ENCODE measurements at places on chromosomes 3 and 15.
A peak's percentile ranks its signal among the peaks of the same experiment; 100 is the strongest.

DNA sequence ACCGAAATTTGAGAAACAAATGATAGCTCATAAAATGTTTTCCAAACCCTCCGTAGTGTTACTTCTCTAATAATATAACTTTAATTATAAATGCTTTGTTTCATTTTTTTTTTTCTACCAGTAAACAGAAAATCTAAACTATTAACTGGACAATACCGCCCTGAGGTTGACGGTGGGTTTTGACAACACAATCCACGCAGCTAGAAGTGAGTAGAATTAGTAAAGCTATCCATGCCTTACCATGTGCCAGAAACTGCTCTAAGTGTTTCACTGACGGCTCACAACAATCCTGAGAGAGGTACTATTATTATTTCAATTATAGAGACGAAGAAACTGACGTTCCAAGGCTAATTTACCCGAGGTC lies 410 bp downstream of the NDUFAF1 start:
- DNase-seq: no peak

DNA sequence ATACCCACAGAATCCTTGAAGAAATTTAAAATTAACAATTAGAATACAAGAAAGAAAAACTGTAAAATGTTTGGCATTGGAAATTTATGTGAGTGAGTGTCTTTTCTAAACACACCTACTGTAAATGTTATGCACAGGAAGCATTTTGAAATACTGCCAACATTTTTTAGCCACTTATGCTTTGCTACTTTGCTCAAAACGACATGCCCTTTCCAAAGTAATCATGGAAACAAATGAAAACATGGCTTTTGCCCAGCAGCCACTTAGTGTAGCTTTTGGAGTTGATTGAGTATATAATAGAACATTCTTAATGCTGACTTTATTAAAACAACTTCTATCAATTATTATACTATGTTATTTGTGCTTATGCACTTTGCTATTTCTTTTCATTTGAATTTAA lies 823.0 kb downstream of the CADM2 start:
- no peak for DNase-seq

- no peak for DNase-seq
These were observed 71.3 kb upstream of the LRTM1 start for GRCh38 chr3:54999159-54999558.

- no peak for DNase-seq
These were observed 2.8 kb upstream of the CD47 start for GRCh38 chr3:108093616-108094015.

- DNase-seq: no peak
These were observed 9.9 kb downstream of the SFMBT1 start for GRCh38 chr3:53035825-53036619.

DNA sequence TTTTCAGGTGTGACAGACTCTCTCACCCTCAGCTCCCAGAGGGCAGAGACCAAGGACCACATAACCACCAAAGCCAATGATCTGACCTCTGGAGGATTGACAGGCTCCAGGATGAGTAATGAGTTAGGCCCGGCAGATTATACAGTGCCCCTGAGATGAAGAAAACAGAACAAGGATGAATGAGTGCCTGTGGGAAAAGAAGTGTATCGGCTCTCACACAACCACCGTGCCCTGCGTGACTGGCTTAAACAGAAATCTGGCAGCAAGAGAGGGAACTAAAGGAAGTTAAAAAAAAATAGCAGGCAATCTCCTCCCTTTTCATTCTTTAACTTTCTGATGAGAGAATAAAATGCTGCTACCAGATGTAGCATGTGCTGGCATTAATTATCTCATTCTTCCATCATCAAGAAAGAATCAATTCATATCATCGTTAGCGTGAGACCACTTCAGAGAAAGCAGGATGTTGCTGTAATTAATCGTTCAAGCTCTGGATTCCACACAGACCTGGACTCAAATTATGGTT lies 227.5 kb upstream of the COL8A1 start:
- no peak for DNase-seq

DNA sequence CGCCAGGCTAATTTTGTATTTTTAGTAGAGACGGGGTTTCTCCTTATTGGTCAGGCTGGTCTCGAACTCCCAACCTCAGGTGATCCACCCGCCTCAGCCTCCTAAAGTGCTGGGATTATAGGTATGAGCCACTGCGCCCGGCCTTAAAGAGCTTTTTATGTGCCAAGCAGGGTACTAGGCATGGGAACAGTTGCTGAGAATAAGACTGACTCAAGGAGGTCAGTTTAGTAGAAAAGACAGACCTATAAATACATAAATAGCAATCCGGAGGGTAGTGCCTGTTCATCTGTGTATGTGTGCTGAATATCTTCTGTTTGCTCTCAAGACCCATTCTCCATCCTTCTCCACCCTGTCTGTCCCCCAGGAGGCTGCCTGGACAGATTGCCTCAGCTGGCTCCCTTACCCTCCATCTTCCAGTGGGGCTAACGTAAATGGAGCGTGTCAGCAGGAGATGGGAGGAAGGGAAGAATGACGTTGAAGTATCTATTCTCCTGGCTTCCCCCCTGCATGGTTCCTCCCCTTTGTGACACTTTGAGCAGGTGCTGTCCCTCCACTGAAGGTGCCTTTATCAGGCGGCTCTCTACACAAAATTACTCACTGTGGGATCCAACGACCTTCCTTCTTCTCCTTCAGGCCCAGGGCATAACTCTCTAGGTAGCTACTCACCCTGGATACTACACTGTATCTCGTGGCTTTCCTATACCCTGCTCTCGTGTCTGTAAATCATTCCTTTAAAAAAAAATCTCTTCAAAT lies 31.1 kb downstream of the FBXO40 start:
- DNase-seq: no peak

GRCh38 chr3:104437891-104438290 lies 928.8 kb upstream of the ALCAM start:
- no peak for DNase-seq

DNA sequence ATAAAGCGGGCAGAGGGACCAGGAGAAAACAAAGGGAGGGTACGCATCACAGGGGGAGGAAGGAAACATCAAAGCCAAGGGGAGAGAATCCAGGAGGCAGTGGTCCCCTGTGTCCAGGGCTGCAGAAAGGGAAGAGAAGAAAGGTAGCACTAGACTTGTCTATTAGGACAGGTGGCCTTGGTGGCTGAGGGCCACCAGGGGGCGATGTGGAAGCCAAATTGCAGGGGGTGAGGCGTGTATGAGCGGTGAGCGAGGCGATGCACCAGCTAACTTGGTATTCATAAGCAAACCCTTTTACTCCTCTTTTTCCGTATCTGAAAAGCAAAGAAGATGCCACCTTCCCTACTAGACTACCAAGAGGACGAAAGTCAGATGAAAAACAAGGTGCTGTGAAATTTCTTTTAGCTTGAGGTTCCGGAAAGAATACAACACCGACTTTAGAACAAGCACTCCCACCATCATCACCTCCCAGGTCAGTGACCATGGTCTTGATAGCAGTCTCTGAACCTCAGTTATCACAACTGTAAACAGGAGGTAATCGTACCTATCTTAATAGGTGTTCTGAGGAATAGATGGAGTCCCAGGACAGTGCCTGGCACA lies 654.4 kb upstream of the ADAMTS9 start:
- no peak for DNase-seq

DNA sequence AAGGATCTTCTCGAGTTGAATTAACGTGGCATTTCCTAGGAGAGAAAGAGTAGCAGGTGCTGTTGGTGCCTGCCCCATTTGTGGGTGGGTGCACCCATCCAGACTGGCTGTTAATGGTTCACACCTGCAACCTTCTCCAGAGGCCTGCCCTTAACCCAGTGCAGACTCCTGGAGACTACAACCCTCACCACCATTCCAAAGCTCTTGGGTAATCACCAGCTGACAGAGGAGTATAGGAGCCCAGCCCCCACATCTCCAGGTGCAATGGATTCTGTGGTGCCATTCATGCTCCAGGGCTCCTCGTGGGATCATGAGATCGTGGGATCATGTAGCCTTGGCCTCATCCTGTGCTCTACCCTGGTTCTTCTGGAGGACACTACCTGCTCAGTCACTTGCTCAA lies 60.2 kb downstream of the SEMA5B start:
- no peak for DNase-seq

GRCh38 chr3:24142127-24142526 lies 197.0 kb downstream of the NR1D2 start:
- no peak for DNase-seq

DNA sequence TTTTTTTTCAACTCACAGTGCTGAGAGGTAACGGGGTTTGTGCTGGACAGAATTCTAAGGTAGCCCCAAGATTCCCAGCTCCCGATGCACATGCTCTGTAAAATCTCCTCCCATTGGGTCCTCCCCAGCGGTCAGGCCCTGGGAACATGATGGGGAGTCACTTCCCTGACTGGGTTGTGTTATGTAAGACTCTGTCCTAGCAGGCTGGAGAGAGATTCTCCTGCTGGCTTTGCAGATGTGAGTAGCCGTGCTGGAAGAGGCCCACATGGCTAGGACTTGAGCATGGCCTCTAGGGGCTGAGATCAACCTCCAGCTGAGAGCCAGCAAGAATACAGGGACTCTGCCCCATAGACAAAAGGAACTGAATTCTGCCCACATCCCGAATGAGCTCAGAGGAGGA lies 83.7 kb upstream of the OXTR start:
- DNase-seq: no peak

DNA sequence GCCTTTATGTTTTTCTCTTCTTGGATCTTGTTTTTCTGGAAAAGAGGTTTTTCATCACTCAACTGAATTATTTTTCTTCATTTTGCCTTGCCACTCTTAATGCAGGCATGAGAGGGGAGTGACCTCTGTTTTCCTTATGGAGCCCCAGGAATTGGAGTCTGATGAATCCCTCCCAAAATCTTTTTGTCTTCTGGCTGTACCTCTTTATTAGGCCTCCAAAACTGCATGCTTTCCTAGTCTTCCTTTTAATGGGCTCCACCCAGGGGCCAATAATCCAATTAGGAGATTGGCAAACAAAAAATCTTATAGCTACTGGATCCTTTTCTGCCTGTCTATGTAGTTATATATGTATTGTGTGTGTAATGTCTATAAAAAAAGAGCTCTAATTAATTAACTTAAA lies 192.4 kb upstream of the PEX5L start:
- DNase-seq: no peak

DNA sequence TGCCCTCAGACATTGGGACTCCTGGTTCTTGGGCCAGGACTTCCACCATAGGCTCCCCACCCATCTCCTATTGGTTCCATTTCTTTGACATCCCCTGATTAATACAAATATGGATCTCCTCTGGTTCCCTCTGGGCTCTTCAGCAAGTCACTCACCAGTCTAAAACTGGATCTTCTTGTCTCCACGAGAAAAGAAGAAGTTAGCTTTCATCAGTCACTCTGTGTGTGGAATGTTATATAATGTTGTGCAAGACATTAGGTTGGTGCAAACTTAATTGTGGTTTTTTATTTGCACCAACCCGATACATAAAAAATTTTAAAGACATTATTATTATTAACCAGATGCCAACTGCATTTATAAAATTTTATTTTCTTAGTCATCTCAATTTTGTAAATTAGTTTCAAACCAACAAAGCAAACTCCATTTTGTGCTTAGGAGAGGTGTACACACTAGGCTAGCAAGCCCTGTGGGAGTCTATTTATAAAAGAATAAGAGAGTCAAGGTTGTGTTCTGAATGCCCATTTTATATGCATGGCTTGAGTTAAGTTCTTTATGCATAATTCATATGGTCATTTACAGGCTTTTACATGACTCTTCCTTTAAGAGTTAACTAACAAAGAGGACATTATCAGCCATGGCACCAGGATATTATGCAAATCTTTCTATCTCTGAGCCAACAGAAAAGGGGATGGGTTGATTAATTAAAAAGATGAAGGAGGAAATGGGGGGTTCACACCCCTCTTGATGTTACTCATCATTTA lies 35.1 kb upstream of the IL12A start:
- DNase-seq: no peak

- no peak for DNase-seq
These were observed 867.4 kb downstream of the ROBO1 start for GRCh38 chr3:78900426-78900825.

GRCh38 chr3:14518893-14519292 lies 21.2 kb downstream of the GRIP2 start:
- no peak for DNase-seq

GRCh38 chr3:47000198-47000815 lies 20.8 kb downstream of the NBEAL2 start:
- DNase-seq: no peak

- DNase-seq: no peak
These were observed 174.9 kb upstream of the TOPAZ1 start for GRCh38 chr3:44066806-44067205.

DNA sequence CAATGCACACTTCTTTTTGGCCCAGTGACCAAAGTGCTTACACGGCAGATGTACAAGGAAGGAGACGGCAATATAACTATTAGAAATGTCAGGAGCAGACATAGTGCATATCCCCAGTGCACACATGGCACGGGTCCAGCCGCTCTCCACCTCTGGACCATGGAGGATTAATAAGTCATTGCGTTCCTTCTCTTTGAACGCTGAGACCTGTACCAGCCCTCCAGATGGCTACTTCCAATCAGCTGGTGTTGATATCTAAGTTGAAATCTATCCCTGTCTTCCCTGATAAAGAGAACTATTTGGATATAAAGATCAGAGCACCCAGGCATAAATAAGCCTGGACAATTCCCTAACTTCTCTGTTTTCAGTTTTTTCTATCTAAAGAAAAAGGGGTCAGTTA lies 212.5 kb downstream of the CADPS start:
- peak; percentile 25 for DNase-seq

DNA sequence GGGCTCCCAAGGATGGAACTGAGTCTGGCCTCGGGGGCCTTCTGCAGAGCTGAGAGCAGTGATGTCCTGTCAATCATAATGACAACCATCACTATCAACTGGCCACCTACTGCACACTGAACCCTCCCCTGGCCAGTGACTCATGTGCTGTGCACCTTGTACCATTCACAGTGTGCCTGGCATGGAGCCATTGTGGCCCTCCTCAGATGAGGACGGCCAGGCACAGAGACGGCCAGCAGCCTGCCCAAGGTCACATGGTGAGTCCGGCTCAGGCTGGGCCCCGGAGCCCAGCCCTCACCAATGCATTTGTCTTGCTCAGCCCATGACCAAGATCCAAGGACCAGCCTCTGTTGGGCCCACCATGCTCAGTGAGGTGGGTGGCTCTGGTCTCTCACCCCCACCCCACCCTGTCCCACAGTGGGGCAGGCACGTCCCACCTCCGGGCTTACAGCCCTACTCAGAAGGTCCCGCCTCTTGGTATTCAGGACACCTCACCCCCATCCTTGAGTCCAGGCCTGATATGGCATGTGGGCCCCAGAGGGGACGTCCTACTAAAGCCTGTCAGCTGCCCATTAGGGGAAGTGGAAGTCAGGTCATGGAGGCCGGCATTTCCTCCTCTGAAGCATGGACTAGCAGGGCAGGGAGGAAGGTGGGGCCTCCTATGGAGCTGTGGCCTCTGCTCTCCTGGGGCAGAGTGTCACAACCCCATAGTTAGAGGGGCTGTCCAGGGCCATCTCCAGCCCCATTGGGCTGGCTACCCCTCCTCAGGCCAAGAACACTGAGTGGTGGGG lies 35.9 kb upstream of the TMEM115 start:
- no peak for DNase-seq

- no peak for DNase-seq
These were observed 23.3 kb downstream of the ST3GAL6 start for GRCh38 chr3:98786364-98787006.

DNA sequence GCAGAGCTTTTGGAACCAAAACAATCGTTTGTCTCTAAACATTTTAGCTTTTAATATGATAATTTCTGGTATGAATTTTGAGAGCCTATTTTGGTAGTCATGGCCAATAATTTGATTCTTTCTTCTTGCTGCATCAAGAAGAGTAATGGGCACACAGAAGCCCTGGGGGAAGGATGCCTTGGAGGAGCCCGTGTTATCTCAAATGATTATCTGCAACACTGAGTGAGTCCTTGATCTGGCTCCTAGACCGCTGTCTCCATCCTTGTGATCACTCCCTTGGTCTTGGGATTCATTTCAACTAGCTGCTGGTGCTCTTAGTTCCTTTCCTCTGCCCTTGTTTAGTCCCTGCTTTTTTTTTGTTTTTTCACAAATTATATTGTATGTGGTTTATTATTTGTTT lies 77.9 kb upstream of the CCNL1 start:
- DNase-seq: no peak

All from NCI-H524 treated with DMSO at 0.1 percent for 48 hours (cell line).